ENCODE measurements at places on chromosomes 12 and 14. TPM values are rescaled to one million over a fixed set of nuclear protein-coding genes. Genes with fewer than 3 reads are reported as not detected.
A peak's percentile ranks its signal among the peaks of the same experiment; 100 is the strongest.

DNA sequence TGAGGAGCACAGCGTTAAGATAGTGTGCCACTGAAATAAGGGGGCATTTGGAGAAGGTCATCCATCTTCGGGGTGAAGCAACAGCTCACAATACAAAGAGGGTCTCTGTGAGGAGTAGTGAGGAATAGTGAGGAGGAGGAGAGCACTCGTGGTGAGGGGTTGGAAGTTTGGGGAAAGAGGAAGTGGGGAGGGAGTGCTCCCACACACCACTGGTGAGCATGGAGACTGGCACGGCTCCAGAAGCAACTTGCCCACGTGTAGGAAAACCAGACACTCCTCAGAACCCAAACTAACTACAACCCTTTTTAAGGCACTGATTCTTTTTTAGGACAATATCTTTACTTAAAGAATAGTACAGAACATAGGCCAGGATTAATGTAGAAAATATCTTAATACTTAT, 48.9 kb downstream of the GALNT8 start:
- no peak for DNase-seq

- DNase-seq: peak; percentile 49
Measured at GRCh38 chr14:102088012-102088792, 1.4 kb upstream of the HSP90AA1 start.

GRCh38 chr14:87149583-87150354, 843.2 kb downstream of the GALC start:
- DNase-seq: no peak

DNA sequence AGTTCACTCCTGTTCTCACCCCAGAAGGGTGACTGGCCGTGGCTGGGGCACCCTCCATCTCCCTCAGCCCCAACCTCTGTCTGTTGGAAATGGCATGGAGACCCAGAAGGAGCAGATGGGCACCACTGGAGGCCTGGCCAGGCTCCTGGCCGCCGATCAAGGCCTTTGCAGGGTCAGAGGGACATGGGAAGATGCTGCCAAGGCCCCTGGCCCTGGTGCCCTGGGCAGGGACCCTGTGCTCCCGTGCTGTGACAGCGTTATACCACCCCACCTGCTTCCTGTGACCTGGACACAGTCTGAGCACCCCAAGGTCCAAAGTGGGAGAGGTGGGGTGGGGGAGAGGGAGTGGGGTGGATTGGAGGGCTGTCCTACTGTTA, 3.5 kb downstream of the INF2 start:
- DNase-seq: no peak

GRCh38 chr12:15130541-15130940, 90.7 kb downstream of the RERG start:
- no peak for DNase-seq

Gene TMEM52B
- not detected for polyA plus RNA-seq

DNA sequence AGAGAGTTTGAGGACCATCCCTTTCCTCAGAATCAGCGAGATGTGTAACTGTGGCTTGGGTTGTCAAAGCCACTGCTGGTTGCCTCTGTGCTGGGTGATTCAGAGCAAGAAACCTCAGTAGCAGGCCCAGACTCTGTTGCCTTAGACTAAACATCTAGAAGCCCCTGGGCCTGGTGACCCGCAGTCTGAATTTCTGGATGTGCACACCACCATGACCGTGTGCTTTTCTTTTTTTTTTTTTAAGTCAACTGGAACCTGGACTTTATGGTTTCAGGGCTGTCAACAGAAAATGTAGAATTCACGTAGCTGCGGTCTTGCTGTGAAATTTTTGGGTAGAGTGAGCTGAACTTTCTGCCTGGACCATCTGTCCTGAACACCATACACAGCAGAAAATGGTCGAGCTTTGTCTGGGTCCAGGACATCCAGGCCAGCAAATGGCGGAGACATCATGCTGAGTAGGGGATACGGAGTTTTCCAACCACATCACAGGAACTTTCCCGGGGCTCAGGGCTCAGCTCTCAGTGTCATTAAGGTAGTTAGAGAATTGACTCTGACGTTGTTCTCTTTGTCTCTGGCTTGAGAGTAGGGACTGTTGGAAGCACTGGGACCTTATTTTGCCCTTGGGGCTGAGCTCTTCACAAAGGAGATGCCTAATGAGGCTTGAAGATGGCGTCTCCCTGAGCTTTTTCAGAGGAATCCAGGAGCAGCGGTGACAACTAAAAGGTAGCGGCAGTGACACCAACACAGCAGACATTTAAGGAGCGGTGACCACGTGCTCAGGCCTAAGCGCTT, 23.0 kb upstream of the BATF start:
- no peak for DNase-seq

- DNase-seq: no peak
Measured at GRCh38 chr12:56921346-56921745, 12.9 kb downstream of the SDR9C7 start.

DNA sequence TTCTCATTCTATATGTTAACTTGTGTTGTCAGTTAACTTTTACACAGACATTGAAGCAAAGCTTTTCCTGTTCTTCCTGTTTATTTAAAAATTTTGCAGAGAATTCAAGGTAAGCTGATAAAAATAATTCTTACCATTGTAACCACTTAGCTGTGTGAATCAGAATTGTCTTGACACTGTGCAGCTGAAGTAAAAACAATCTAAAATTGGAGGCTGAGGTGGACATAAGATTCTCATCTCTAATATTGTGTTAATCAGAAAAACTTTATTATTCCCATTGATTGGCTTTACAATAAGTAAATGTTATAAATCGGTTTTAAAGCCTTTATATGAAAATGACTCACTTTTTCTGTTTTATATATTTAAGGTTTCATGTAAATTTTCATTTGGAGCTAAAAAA, 240.3 kb upstream of the PLEKHG7 start:
- no peak for DNase-seq

GRCh38 chr12:67450441-67450840, 181.3 kb downstream of the CAND1 start:
- DNase-seq: no peak

Gene DPPA3
- not detected for polyA plus RNA-seq

GRCh38 chr14:87816416-87816815, 176.6 kb downstream of the GALC start:
- DNase-seq: no peak

- no peak for DNase-seq
Measured at GRCh38 chr12:52184813-52185212, 7.0 kb downstream of the KRT80 start.

DNA sequence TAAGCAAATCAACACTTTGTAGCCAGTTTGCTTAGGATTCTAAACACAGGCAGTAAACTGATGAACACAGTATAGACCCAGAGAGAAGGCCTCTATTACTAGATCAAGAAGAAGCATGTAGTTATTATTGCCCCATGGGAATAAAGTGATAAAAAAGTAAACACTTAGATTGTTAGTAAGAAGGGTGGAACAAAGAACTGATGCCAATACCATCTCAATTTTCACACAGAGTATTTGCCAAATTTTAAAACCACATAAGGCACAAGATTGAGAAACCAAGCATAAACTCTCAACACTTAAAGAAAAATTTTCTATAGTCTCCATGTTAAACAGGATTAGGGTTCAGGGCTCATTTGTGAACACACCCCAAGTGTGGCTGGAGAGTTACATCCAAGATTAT, 77.0 kb upstream of the SYT1 start:
- no peak for DNase-seq

GRCh38 chr14:84282618-84283017, 1247.3 kb upstream of the FLRT2 start:
- no peak for DNase-seq

Gene BCL2L14
- not detected for polyA plus RNA-seq

GRCh38 chr14:99186956-99187690, 84.9 kb downstream of the BCL11B start:
- no peak for DNase-seq

DNA sequence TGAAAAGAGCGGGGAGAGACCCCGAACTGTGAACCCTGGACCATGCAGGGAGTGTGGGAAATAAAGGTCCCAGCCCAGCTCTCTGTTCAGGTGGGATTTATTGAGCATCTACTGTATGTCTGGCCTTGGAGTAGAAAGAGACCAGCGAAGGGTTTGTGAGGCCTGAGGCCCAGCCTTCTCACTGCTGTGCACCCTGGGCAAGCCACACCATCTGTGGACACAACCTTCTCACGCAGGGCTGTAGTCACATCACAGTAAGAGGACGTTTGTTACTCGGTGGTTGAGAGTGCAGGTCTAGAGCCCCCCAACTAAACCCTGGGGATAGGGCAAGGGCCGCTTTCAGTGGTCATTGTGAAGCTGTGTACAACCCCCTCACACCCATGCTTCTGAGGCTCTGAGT, 18.2 kb downstream of the FAM222A start:
- DNase-seq: no peak

GRCh38 chr14:105050551-105050897, 14.7 kb downstream of the GPR132 start:
- DNase-seq: no peak

GRCh38 chr12:18415227-18415626, 153.9 kb downstream of the PIK3C2G start:
- no peak for DNase-seq

Gene ADAMTS20
- not detected for polyA plus RNA-seq

Gene GNB3
- 3.0 TPM for polyA plus RNA-seq

DNA sequence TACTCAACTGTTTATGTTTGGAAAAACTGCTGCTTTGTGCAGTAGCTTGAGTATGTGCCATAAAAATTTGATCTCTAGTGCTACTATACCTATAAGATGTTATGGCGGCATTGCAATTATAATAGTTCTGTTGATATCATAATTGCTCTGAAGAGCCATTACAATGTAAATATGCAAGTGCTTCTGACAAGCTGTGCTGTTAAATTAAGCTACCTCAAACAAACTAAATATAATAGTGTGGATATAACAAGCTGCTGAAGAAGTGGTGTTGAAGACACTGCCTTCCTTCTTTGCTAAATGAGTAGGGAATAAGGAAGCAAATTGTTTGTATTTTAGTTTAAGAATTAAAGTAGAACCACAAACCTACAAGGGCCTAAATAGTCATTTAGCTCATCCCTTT, 301.0 kb upstream of the MIS18BP1 start:
- no peak for DNase-seq

- DNase-seq: no peak
Measured at GRCh38 chr14:104297721-104298401, 159.5 kb downstream of the KIF26A start.

- DNase-seq: no peak
Measured at GRCh38 chr12:122593910-122594309, 66.9 kb downstream of the KNTC1 start.

DNA sequence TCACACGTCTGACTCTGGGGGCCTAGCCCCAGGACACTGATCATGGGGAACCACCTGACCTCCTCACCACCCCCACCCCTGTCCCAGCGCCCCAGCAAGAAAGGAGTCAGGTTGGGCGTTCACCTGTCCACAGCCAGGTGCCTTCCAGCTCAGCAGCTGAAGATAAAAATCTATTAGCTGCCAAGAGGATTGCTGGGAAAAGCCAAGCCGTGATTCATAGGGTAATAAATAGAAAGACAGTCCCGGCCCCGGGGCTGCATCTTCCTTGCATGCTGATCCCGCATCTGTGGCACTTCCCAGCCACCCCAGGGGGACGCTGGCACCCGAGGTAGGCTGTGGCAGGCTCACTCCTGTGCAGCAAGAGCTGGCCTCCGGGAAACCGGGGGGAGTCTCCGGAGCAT, 70.2 kb upstream of the NCOR2 start:
- DNase-seq: peak; percentile 74

DNA sequence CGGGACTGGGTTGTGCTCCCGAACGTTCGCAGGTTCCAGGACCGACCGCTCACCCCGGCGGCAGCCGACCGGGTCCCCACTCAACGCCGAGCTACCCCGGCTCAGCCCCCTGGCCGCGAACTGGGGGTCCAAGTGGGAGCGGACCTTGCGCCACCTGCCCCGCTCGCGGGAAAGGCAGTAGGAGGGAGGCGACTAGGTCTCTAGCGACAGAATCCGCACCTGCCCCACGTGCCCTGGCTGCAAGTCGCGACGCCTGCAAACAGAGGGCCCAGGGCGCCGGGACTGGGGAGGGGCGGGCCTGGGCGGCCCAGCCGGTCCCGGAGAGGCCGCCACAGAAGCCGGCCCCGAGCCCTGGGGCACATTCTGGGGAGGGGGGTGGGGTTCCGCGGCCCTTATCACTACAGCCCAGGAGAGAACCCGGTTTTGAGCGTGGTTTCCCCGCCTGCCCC, 239.2 kb upstream of the CPNE8 start:
- no peak for DNase-seq

DNA sequence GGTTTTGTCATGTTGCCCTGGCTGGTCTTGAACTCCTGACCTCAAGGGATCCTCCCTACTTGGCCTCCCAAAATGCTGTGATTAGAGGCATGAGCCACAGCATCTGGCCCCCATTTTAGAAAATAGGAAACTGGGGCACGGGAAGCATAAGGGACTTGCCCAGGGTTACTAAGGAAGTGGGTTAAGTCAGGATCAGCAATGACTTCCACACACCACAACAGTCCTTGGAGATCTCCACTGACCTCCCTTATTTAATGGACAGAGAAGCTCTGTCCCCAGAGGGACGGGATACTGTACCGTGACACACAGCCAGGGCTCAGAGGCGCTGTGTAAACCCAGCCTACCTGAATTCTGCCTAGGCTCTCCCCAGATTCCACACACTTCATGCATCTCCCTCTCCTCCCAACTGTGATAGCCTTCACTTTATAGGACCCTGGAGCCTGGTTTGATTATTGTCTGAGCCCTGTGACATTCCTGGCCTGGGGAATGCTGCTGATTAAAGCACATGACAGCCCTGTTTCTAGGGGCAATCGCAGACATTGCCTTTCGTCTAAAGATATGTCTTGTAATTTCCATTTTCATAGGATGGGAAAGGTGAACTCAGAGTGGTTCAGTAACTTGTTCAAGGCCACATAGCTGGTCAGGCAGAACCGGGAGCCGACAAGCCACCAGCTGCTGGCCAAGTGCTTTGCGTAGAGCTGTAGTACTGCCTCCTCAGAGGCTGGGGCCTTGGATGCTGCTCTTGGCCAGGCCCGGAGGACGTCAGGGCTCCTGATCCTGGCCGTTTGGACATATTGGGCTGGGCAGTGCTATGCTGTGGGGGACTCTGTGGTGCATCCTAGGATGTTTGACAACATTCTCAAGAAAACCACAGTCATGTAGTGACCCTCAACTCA, 20.8 kb downstream of the SERPINA1 start:
- no peak for DNase-seq

GRCh38 chr14:35046751-35047536, 872 bp downstream of the FAM177A1 start:
- peak; percentile 64 for DNase-seq

Gene ENDOU
- 0.21 TPM for polyA plus RNA-seq

DNA sequence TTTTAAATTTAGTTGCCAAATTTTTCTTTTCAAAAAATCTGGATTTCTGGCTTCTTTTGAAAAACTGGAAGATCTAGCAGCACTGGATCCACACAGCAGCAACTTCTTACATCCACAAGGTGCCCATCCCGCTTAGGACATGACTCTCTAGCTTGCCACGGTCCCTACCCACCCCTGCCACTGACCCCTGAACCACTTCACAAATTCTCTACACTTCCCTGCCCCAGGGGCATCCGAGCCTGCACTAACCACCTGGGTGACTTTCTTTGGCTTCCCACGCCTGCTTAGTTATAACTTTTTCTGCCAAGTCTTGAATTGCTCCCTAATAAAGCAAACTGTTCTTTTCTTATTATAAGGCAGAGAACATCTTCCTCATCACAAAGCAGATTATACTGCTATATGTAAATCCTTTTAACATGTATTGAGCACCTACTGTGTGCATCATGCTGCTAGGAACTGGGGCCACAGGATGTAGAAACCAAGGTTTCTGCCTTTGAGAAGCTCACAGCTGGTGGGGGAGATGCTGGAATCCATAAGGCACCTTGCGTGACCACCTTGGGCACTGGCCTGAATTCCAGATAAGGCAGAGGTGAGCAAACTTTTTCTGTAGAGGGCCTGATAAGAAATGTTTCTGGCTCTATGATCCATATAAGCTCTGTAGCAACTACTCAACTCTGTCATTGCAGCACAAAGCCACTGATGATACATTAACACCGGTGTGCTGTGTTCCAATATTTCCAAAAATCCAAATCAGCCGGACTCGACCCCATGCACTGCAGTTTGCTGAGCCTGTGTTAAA, 59.8 kb downstream of the ACTN1 start:
- DNase-seq: no peak
